Inflammatory macrophage (primary cell): ENCODE measurements at places on chromosomes 13 and 19.

DNA sequence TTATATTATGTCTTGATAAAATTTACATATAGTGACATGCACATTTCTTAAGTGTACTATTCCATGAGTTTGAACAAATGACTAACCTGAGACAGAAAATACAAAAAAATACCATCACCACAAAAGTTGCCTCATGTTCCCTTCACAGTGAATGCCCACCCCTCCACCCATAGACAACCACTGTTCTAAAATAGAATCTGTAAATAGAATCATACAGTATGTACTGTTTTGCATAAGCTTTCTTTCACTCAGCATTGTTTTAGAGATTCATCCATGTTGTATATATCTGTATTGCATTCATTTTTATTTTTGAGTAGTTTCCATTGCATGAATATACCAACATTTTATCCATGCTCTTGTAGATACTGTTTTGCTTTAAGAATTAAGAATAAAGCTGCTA, 23.3 kb upstream of the RBM26 start:
- DNase-seq: no peak

DNA sequence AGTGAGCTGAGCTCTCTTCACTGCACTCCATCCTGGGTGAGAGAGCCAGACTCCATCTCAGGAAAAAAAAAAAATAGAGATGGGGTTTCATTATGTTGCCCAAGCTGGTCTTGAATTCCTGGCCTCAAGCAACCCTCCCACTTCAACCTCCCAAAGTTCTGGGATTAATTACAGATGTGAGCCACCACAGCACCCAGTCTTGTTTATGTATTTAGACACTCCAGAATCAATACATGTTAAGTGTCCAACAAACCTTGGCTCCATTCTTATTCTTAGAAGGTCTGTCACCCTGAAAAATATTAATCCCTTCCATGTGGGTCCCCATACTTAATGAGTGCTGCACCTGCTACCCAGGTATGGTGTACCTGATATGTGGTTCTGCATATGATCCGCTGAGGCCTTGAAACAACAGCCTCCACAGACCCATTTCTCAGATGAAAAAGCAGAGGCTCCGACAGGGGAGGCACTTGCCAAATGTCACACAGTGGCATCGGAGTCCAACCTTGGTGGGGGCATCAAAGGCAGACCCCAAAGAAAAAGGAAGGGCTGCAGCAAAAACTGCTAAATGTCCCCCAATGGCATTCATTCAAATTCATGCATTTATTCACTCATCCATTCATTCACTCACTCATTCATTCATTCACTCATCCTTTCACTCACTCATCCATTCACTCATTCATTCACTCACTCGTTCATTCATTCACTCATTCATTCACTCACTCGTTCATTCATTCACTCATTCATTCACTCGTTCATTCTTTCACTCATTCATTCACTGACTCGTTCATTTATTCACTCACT, 16.7 kb downstream of the TICAM1 start:
- no peak for DNase-seq

DNA sequence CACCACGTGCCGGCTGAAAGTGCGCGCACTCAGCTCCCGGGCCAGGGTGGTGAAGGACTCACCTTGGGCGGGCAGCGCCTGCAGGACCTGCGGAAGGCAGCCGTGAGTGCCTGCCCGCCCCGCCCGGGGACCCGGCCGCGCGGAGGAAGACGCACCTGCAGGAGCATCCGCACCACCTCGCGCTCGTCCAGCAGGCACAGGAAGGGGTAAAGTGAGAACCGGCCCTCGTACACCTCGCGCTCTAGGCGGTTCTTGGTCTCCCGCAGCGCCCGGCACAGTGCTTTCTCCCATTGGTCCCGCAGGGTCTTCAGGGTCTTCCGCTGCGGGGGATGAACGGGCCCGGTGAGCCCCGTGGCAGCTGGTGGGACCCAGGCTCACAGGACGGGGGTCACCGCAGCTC, 10.7 kb downstream of the POLRMT start:
- no peak for DNase-seq

DNA sequence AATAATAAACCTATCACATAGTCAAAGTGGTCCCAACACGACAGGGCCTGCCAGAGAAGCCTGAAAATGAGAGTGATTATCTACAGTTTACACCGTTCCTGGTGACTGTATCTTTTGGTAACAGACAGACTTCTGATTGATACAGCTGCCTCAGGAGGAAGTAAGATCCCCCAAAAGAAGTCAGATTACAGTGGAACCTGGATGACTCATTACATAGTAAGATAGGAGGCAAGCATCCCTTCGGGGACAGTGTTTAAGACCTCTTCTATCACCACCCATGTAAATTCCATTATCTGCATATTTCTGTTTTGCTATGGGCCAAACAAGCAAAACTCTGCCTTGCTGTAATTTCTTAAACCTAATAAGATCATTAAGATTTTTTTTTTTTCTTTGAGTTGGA, 44.0 kb upstream of the FLT1 start:
- DNase-seq: no peak
